Frontal cortex (tissue), 4 donors: ENCODE measurements at places on chromosomes 2 and 18. TPM values are rescaled to one million over a fixed set of nuclear protein-coding genes. Genes with fewer than 3 reads are reported as not detected.

UGT1A10 gene
- not detected for total RNA-seq

NCKAP5 gene
- total RNA-seq, result 9.0 TPM

SPEG gene
- 13.0 TPM for total RNA-seq

C18orf54 gene
- 8.2 TPM for total RNA-seq

TEKT4 gene
- total RNA-seq, result under 0.01 TPM

MYO7B gene
- under 0.01 TPM for total RNA-seq

SERPINB3 gene
- total RNA-seq, result not detected

C2orf66 gene
- total RNA-seq, result not detected

CD28 gene
- 1.2 TPM for total RNA-seq
